Cardiac muscle cell (in vitro differentiated cells and primary cell): ENCODE measurements at places on chromosomes 3 and 15.

GRCh38 chr3:54169524-54169923, 47.2 kb downstream of the CACNA2D3 start:
- no peak overlapping the region for H3K27ac ChIP-seq
- no peaks in the 10 kb centered on the region for H3K36me3 ChIP-seq
- no peaks in the 10 kb centered on the region for H3K4me1 ChIP-seq
- DNase-seq, result no peak

GRCh38 chr3:117145677-117146076, 436.1 kb downstream of the TUSC7 start:
- no peaks in the 10 kb centered on the region for H3K36me3 ChIP-seq
- H3K4me3 ChIP-seq, result no peak overlapping the region
- peaks cover 13% of the 10 kb centered on the region for H3K4me1 ChIP-seq
- no peaks in the 10 kb centered on the region for H3K27me3 ChIP-seq
- no peak overlapping the region for H3K27ac ChIP-seq
- no peak for DNase-seq

DNA sequence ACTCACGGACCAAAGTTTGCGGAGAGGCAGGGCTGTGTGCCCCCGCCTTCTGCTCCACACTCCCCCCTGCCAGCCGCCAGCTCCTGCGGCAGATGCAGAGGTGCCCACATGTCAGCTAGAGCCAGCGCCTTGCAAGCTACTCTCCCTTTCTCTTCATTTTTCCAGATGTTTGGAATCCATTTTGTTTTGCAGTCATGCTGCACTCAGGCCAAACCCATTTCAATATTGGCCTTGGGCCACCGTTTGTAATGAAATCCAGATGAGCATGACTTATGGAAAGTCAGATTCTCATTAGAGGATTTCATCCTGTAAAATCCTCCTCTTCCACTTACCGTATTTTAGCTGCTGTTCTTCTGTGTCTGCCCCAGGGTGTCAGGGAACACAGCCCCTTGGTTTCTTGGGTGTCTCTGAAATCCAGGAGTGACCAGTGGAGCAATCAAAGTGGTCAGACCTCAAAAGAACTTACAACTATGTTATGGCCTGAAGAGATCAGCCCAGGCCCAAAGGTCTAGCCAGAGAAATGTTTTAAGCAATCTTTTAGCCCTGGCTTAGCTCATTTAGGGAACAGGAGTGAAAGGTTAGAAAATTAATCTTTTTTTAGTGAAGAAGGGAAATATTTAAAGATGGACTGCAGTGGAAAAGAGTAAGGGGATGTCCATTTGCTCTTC, 65.8 kb downstream of the AAGAB start:
- H3K4me1 ChIP-seq, result no peaks in the 10 kb centered on the region
- H3K36me3 ChIP-seq, result peaks cover 44% of the 10 kb centered on the region
- no peak overlapping the region for H3K4me3 ChIP-seq

GRCh38 chr3:161137260-161137659, 32.1 kb upstream of the B3GALNT1 start:
- no peak overlapping the region for H3K4me3 ChIP-seq
- no peaks in the 10 kb centered on the region for H3K4me1 ChIP-seq
- no peak overlapping the region for H3K27ac ChIP-seq
- no peaks in the 10 kb centered on the region for H3K36me3 ChIP-seq

GRCh38 chr15:79197285-79197684, 85.2 kb upstream of the ANKRD34C start:
- DNase-seq, result no peak
- H3K27ac ChIP-seq, result no peak overlapping the region
- H3K4me3 ChIP-seq, result no peak overlapping the region
- H3K27me3 ChIP-seq, result no peaks in the 10 kb centered on the region
- H3K36me3 ChIP-seq, result no peaks in the 10 kb centered on the region

DNA sequence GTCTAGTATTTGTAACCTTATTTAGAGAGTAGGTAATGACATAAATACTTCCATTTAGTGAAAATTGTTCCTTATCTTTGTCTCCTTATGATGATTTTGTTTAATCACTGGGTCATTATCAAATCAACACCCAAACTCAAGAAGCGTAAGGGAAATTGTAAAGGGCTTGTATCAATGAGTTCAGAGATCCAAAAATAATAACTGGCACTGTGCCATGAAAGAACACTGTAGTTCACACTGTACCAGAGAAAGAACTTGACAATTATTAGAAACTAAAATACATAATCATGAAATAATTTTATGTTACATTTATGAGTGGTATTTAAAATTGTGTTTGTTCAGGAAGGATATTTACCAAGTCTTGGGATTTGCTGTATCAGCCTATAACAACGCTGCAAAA, 895.4 kb downstream of the FHIT start:
- no peaks in the 10 kb centered on the region for H3K27me3 ChIP-seq
- H3K4me1 ChIP-seq, result no peaks in the 10 kb centered on the region
- no peaks in the 10 kb centered on the region for H3K36me3 ChIP-seq
- no peak overlapping the region for H3K27ac ChIP-seq

- no peak overlapping the region for H3K27ac ChIP-seq
- H3K4me3 ChIP-seq, result no peak overlapping the region
- H3K4me1 ChIP-seq, result no peaks in the 10 kb centered on the region
- DNase-seq, result no peak
- H3K36me3 ChIP-seq, result no peaks in the 10 kb centered on the region
- H3K27me3 ChIP-seq, result no peaks in the 10 kb centered on the region
Measured at GRCh38 chr15:59388670-59389069, 16.0 kb upstream of the MYO1E start.

DNA sequence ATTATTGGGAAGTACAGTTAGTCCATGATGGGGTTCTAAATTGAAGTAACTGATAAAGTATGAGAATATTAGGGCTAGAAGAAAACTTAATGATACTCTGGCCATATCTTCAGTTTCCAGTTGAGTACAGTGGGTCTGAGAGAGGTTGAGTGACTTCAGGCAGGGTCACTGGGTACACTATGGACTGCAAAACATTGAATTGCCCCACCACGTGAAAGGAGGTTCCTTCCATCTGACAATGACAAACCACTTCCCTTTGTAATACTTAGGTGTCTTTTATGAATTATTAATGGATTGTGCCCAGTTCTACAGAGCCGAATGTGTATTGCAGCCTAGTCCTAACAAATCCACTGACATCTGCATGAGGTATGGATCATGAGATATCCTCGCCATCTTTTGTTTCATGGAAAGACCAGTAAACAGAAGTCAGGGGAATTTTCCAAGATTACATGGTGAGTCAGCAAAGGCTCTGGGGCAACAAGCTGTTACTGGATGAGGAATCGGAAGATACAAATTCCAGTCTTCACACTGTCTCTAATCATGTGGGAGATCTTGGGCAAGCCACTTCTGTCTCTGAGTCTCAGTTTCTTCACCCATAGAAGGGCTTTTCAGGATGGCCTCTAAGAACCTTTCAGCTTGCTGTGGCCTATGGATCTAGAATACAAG, 66.5 kb upstream of the BCL6 start:
- no peak overlapping the region for H3K4me3 ChIP-seq
- no peaks in the 10 kb centered on the region for H3K36me3 ChIP-seq
- H3K27me3 ChIP-seq, result no peaks in the 10 kb centered on the region
- H3K27ac ChIP-seq, result no peak overlapping the region
- H3K4me1 ChIP-seq, result no peaks in the 10 kb centered on the region

- H3K27ac ChIP-seq, result no peak overlapping the region
- H3K4me3 ChIP-seq, result no peak overlapping the region
- peaks cover 15% of the 10 kb centered on the region for H3K4me1 ChIP-seq
- DNase-seq, result no peak
- no peaks in the 10 kb centered on the region for H3K36me3 ChIP-seq
- peaks cover 100% of the 10 kb centered on the region for H3K27me3 ChIP-seq
Measured at GRCh38 chr3:137767538-137768360, 3.6 kb downstream of the SOX14 start.

DNA sequence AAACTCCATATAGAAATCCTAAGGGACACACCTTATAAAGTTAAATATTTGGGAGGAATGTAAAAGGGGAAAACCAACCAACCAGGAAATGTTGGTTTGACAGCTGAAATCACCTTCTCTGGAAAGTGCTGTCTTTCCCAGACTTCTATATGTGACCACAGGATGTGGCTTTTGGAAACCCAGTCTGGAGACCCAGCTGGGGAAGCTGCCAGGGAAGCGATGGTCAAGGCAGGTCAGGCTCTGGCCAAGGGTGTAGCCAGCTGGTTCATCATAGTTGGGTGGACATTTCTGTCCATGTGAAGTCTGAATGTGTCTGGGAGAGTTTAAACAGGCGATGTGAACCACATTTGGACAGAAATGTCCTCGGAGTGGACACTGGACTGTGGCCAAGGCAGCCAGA, 73.9 kb downstream of the ARNT2 start:
- DNase-seq, result no peak
- no peaks in the 10 kb centered on the region for H3K36me3 ChIP-seq
- H3K4me1 ChIP-seq, result no peaks in the 10 kb centered on the region

GRCh38 chr3:53773611-53774368, 72.4 kb downstream of the CHDH start:
- H3K4me3 ChIP-seq, result no peak overlapping the region
- H3K36me3 ChIP-seq, result peaks cover 20% of the 10 kb centered on the region
- H3K27ac ChIP-seq, result no peak overlapping the region
- H3K4me1 ChIP-seq, result peaks cover 2% of the 10 kb centered on the region
